ENCODE measurements at places on chromosomes 2 and 18.

DNA sequence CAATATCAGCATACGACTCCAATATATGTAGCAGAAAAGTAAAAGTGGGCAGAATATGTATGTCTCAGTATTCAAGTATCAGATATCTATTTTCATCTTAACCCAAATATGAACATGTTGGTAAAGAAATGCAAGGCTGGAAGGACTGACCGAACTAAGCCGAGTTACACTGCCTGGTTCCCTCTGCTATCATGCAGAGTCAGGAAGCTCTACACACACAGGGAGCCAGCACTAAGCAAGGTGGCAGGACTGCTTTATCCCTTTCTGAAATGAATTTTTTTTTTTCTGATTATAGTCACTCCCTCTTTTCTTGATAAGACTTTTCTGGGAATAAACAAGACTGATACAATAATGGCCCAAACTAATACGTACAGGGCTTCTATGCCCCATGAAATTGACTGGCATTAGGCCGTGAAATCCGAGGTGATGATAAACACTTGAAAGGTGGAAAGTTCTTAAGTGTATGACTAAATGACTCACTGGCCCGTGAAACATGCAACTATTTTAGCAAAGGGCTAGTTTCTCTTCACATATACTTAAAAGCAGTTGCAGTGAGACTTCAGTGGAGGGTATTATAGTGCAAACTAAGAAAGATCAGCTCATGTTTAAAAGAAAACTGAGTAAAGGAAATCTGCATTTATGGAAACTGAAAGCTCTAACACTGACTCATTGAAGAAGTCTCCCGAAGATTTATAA lies 14.9 kb downstream of the DPP4 start:
- peak; percentile 35 for DNase-seq

GRCh38 chr2:18976168-18976961 lies 382.1 kb downstream of the OSR1 start:
- no peak for DNase-seq

- DNase-seq = no peak
Measured at GRCh38 chr2:46161315-46161714, 135.9 kb upstream of the EPAS1 start.

GRCh38 chr2:222912776-222913175 lies 51.9 kb downstream of the ACSL3 start:
- no peak for DNase-seq

- no peak for DNase-seq
Measured at GRCh38 chr18:24543795-24544498, 83.5 kb downstream of the HRH4 start.

DNA sequence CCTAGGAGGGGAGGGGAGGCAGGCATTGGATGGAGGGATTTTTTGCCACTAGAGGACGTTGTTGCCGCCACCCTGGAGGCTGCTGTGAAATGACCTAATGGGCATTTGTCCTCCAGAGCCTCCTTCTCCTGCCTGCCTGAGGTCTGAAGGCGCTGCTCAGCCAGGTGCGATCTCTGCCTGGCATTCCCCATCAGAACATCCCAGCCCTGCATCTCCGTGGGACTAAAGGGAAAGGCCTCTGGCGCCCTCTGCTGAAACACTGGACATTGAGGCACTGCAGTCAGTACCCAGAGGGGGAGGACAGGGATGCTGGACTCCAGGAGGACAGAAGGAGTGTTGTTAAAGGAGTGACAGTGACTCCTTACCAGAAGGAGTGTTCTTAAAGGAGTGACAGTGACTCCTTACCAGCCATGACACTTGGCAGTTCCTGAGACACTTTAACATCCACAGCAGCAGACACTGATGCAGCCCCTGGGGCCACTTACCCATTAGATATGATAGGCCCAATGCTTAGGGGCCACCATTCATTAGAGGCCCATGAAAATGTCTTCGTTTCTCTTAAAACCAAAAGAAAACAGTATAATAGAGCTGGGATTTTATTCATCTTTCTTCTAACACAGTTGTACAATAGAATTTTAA lies 17.0 kb downstream of the THNSL2 start:
- peak; percentile 36 for DNase-seq

- no peak for DNase-seq
Measured at GRCh38 chr18:58359620-58360019, 269.3 kb downstream of the ALPK2 start.

DNA sequence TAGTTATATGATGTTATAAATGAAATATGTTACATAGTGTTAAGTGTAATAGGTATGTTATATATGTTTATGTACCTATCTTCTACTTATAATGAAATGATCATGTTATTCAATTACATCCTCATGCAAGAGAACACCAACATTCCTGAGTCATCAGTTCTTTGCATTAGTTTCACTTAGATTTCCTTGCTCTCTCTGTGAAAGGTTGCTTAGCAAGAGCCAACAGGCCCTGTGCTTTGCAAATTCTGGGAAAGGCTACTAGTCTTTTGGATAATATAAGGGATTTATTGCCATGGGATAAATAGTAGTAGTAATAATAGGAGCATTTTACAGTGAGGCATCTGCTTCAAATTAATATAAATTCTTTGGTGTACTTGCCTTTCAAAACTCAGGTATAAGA lies 274.8 kb downstream of the SP3 start:
- no peak for DNase-seq

- no peak for DNase-seq
Measured at GRCh38 chr2:21245565-21245964, 121.8 kb downstream of the TDRD15 start.

DNA sequence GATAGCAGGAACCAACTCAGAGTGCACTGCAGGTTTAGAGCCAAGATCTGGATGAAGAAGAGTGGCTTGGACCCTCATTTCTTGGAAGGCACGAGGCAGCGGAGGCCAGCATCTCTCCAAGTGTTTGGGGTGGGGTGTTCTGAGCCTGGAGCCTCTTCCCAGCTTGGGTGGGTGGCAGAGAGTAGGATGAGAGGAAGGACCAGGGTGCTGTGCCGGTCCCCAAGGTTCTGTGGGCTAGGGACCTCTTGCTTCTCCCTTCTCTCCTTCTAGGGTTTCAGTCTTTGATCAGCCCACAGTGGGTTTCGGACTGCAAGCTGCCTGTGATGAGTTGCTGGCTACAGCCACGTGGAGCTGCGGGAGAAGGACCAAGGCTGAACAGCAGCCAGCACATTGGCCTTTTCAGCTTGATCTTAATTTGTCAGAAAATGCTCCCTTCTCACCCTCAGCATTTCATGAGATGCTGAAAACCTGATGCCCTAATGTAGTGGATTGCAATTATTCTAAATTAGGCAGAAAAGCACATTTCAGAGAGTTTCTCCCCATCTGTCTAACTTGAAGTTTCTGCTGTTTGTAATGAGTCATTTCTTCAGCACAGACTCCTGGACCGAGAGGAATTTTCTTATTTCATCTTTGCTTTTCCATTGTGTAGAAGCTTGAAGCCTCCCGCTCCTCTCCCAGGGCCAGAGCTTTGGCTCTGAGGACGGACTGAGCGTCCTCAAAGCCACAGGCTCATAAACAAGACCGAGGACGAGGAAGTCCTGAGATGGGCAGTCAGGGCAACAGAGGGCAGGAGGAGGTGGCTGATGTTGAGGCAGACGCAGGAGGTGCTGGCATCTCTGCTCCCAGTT lies 99.1 kb upstream of the HDAC4 start:
- no peak for DNase-seq

DNA sequence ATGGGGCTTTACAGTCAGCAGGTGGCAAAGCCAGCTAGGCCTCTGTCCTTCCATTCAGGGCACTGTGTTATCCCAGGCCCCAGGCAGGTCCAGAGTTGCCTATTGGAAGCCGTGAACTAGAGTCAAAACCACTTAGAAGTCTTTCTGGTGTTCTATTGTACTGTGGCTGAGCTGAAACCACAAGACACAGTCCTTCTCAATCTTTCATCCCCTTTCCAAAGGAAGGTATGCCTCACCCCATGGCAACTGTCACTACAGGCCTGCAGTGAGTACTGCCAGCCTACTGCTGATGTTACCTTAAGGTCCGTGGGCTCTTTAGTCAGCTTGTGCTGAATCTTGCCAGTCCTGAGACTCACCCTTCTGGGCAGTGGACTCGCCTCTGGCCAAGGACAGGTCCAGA lies 181.6 kb downstream of the GULP1 start:
- DNase-seq = no peak

GRCh38 chr2:148974095-148974494 lies 64.4 kb upstream of the LYPD6B start:
- no peak for DNase-seq

- DNase-seq = no peak
Measured at GRCh38 chr2:52676056-52676455, 1091.5 kb upstream of the CHAC2 start.

- DNase-seq = no peak
Measured at GRCh38 chr18:22164337-22165048, 4.9 kb upstream of the GATA6 start.

DNA sequence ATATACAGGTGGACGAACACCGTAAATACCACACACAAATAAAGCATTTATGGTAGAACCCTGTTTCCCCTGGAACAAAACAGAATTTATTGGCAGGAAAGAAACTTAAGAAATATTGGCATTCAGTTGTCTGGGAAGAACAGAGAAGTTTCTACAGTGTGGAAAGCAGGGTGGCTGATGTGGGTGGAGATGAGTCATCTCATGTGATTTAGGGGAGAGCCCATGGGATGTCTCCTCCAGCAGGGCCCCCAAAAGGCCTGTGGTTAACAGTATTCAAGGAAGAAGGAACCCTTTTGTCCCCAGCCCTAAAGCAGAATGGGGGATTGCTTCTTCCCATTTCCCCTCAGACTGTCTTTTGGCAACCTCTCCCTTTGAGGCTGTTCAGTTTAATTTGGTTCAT lies 24.2 kb downstream of the SIX3 start:
- no peak for DNase-seq

GRCh38 chr18:77486985-77487384 lies 237.3 kb downstream of the GALR1 start:
- DNase-seq = no peak

- no peak for DNase-seq
Measured at GRCh38 chr2:160940699-160941098, 219.5 kb upstream of the TANK start.

DNA sequence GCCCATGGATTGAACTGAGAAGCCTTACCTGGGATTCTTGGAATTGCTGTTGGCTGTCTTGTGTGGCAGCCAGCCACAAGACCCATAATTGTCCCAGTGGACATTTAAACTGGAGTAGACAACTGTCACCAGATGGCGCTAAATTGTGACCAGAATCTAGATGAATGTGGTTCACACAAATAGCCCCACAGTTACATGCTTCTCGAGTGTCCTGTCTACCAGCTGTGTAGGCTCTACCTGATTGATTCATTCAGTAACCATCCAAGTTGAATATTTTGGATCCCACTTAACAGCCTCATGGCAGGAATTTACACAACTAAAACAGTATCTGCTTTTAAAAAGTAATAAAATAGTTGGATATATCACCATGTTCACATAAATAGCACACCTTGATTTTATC lies 73.2 kb downstream of the MAP4K4 start:
- no peak for DNase-seq

DNA sequence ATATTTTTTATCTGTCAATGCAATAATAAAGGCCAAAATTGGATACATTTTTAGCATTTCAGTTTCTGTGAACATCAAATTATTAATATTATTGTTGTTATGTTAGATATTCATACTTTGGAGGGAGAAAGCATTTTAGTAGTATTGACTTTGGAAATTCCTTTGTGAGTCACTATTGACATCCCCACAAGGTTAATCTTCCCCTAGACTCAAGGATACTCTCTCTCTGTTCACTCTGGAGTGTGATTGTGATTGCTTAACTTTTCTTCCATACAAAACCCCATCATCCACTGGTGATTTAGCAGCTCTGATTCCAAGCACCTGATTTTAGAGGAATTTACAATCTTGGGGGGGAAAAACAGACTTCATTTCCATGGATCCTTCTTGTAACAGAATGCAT lies 352.0 kb downstream of the THSD7B start:
- no peak for DNase-seq
